Mammary epithelial cell (primary cell): ENCODE measurements at places on chromosomes 6 and 20.

- DNase-seq: peak; percentile 8
These were observed 194.8 kb downstream of the COL9A1 start for GRCh38 chr6:70107852-70108629.

DNA sequence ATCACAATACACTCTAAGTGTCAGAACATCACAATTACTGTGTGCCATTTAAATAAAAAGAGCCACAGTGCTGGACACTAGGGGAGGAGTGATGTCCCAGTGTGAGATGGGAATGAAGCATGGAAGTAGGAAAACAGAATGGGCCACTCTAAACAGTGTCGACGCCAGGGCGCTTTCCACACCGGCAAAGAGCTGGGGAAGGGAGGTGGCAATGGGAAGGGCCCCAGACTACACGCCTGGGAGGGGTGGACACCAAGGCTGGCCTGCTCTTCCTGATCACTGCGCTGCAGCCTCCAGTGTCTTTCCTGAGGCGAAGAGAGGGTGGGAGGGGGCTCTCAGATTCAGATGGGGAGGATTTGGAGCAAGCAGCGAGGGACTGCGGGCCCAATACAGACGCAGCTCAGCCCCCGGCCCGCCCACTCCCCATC is 75.9 kb downstream of the ERMARD start:
- DNase-seq: no peak

DNA sequence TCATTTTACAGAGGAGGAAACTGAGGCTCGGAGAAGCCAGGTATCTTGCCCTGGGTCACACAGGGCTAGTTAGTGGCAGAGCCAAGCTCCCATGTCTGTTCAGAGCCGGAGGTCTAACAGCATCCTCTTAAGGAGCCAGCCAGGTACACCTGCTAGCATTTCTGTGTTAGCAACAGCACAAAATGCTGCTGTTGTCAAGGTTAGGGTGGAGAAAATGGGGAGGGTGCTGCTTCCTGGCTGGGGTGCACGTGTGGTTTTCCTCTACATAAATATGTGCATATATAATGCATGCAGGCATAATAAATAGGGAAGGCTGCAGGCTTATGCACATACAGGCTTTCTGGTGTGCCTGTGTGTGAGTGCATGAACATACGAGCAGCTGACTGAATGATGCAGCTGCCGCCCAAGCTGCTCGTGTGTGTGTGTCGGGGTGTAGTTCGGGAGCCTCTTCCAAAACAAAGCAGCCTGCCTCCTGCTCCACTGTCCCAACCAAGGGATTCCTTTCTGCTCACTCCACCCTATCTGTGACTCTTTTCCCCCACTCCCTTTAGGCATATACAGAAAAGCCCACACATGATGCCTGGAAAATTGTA is 86.6 kb downstream of the CD40 start:
- DNase-seq: no peak

DNA sequence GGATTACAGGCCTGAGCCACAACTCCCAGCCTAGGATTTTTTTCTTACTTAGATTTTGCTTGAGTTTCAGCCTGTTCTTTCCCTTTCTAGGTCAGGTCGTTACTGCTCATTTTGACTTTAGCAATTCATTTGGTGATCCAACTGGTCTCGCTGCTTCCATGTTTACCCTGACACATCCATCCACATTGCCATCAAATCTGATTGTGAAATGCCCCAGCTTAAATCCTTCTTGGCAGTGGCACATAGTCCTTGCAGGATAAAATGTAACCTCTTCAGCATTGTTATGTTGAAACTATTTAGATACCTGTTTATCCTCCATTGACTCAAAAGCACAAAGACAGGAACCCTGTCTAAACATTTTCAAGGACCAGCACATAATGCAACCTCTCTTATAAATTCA is 77.2 kb downstream of the DNAH8 start:
- no peak for DNase-seq

DNA sequence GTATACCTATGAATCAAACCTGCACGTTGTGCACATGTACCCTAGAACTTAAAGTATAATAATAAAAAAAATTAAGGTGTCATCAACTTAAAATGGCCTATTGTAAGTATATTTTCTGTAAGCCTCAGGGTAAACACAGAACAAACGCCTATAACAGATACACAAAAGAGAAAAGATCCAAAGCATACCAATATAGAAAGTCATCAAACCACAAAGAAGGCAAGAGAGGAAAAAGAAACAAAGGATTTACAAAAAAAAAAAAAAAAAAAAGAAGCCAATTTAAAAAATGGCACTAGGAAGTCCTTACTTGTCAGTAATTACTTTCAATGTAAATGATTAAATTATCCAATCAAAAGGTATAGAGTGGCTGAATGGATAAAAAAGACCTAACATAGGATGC is 24.6 kb upstream of the ASF1A start:
- peak; percentile 55 for DNase-seq

DNA sequence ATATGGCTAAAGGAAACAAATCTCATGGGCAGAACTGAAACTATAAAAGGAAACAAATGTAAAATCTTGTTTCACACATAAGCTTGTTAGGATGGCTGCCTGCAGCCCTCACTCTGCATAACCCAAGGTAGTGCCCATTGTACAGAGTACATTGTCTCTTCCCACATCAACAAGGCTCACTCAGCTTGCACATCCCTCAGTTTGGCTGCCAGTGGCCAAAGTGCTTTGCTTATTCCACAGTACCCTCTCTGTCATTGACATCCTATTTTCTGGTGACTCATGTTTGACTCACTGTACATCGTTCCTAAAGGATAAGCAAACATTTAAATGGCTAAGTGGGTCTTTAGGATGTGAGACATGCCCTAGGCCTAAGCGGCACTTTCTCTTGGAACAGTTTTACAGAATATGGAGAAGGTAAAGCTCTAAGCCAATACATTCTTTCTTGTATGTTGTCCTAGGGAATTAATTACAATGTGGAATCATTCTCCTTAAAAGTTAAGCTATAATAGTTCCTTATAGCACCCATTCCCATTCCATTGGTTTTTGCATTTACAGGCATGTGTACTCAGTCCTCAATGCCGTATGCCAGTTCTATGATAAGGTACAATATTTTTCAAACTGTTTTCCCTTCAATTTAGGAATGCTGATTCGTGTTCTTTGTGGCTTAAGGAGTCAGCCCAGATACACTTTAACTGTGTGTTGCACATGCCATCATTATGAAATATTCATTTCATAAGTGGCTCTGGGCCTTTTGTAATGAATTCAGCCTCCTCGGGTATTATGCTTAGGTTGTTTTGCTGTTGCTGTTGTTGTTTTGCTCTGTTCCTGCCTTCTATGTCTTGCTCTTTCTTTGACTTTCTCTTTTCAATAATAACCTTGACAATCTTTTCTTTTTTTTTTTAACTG is 5.5 kb downstream of the ANKEF1 start:
- DNase-seq: peak; percentile 79

DNA sequence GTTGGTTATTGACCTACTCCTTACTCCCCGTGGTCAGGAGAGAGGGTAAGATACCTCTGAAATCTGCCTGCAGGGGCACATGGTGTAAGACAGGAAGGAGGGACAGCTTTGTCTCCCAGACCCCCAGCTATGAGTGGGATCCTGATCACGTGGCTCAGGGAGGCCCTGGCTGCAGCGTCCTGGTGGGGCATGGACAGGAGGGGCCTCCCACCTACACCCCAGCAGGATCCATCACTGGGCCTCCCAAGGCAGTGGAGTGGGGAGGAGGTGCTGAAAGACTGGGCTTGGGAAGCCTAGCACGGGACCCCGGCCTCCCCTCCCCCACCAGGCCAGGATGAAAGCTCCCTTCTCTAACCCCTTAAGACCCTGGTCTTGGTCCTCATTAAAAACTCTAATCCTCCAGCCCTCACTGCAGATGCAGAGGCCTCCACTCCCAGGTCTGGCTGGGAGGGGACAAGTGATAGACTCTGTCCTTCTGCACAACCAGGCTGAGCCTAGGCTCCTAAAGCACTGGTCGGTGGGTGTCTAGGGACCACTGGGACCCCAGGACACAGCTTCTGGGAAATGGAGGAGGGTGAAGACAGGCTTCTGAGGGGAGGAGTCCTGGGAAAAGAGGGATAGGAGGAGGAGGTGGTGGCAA is 29.6 kb upstream of the VEGFA start:
- DNase-seq: no peak

DNA sequence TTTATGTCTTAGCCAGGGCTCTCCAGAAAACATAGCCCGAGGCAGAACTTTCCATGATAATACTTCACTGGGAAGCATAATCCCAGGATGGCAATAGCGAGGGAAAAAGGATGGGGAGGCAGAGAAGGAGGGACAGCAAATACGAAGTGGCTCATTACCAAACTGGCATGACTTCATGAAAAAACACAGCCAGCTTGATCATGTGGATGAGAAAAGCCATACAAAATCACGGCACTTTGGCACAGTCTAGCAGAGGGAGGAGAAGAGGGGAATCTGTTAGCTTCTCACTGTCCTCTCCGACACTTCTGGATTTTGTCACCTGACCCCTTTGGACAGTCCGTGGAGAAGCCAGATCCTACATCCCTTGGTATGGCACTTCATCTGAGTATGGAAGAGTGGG is 212.5 kb upstream of the GRIK2 start:
- no peak for DNase-seq

- DNase-seq: peak; percentile 73
These were observed 25.1 kb upstream of the FAM8A1 start for GRCh38 chr6:17574866-17575560.

DNA sequence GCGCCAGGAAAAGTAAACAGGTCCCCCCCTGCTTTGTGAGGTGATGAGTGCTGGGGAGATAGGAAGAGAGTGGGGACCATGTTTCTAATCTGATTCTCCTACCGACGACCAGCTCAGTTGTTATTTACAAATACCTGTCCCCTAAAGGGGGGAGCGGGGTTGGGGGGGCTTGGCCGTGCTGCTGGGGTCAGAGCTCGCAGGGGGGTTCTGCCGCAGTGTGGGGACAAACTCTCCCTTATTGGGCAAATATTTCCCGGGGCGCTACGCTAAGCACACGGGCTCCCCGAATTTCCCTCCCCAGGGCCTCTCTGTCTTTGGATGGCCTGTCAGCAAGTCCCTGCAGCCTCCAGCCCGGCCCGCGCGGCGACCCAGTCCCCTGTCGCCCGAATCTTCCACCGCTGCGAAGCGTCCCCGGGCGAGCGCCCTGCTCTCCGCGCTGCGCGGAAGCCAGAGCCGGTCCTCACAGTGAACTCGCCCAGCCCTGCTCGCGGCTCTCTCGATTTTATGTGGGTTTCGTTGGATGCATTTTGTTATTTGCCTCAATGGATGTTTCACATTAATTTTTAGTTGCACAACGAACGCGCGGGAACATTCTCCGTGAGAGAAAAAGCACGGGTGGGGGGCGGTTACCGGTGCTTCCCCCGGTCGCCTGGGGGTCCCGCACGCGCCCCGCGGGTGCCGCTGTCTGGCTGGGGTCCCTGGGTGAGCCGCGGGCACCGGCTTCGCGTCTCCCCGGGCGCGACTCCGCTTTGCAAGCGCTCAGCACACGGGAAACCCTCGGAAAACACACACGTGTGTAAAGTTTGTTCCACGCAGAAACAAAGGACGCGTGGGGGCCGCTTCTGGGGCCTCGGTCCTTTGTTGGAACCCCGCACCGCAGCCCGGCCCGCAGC is 1.5 kb upstream of the STX16 start:
- DNase-seq: no peak
